Activated CD4-positive, alpha-beta T cell treated with anti-CD3 and anti-CD28 coated beads, Interleukin-2, amount 10 ng/mL, durations not matched to agents 7 days and 5 days (primary cell): ENCODE measurements at places on chromosomes 11 and 22.

- peak; percentile 72 for DNase-seq
Measured at GRCh38 chr11:36564376-36565030, 3.3 kb upstream of the RAG1 start.

- no peak for DNase-seq
Measured at GRCh38 chr22:47372111-47372581, 609.7 kb downstream of the TBC1D22A start.

DNA sequence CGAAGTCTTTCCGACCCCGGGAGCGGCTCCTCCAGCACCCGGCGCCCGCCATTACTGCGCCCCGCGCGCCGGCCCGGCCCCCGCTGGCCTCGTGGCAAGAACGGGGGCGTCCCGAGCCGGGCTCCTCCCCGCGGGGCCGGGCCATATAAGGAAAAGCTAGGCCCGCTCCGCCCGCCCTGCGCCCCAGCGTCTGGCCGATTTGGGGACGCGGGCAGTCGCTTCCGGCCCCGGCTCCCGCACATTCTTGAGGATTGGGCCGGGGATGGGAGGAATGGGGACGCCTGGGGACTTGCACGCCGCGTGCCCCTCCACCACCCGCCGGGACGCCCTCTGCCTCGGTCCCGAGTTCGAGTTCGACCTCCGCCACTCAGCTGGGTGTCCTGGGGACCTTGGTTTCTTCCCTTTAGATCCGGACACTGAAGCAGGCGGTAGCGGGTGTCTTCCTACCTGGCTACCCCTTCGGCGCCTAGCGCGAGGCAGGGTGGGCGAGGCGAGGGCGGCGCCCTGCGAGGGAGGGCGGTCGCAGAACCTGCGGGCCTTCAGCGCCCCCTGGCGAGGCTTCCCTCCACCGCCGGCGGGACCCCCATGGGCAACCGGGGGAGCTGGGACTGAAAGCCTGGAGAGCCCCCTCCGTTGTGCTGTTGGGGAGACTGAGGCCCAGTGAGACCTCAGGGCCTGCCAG lies 3.8 kb downstream of the SMTN start:
- DNase-seq, result peak; percentile 89

- peak; percentile 36 for DNase-seq
Measured at GRCh38 chr11:128956401-128957201, 13.9 kb upstream of the TP53AIP1 start.

DNA sequence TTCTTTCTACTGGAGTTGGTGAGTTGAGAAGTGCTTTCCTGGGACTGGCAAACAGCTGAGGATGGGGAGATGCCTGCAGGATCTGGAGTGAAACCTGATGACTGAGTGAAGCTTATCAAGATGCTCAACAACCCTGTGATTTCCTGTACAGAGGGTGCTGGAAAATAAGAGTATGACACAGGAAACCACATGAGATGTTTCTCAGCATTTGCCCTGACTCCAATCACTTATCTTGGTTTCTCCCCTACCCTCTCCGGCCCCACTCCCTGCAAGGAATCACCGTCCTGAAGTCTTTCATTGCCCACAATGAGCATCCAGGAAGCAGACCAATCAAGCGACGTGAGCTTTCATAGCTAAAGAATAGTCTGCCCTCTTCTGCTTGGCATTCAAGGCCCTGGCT lies at the start of gene MRGPRX2:
MRGPRX2 (minus strand) TSS at position 89 of the 400 bp plus-strand sequence. CDS start 4,315 bp downstream, outside the sequence.
- DNase-seq, result no peak

DNA sequence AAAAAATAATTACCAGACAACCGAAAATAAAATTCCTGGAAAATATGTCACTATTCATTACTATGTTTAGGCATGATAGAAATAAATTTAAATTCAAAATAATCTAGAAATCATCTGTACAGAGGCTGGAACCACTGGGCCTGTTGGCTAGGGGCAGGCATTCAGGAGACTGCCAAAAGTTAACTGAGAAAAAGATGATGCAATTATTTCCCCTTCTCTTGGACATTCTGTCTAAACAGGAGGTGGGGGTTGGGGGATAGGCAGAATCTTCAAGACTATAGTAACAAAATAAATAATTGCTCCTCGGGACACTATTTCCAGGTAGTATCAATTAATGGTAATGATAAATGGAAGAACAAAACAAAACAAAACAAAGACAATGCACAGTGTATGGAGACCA lies 14.1 kb downstream of the BTBD10 start:
- DNase-seq, result no peak

GRCh38 chr22:28443526-28443876 lies 236.1 kb downstream of the TTC28 start:
- peak; percentile 36 for DNase-seq

DNA sequence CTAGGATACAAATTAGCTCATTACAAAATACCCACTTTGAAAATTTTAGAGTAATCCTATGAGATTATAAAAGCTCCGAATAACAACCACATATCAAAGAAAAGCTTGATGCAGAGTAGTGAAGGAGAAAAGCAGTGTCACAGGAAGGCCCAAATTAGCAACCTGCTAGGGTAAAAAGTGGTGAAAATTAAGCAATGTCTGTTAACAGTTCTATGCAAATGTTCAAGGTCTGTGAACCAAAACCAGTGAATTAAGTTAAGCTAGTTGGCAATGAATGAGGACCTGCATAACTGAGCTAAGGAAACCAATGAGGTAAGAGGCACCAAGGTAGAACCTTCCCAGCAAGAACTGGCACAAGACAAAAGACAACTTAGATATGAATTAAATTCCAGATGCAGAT lies 29.6 kb downstream of the PRDM10 start:
- DNase-seq, result no peak

DNA sequence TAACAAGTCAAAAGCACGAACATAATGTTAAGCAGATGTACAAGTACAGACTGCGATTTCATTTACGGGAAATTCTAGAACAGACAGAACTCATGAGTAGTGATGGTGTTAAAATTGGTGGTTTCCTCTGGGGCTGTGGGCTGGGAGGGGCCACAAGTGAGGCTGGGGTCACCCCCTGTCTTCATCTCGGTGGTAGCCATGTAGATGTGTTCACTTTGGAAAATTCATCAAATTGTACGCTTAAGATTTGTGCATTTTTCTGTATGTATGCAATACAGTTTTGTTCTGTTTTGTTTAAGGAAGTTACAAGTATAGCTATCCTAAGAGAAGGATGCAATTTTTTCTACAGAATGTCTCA lies 504 bp upstream of the ASCC2 start:
- no peak for DNase-seq

DNA sequence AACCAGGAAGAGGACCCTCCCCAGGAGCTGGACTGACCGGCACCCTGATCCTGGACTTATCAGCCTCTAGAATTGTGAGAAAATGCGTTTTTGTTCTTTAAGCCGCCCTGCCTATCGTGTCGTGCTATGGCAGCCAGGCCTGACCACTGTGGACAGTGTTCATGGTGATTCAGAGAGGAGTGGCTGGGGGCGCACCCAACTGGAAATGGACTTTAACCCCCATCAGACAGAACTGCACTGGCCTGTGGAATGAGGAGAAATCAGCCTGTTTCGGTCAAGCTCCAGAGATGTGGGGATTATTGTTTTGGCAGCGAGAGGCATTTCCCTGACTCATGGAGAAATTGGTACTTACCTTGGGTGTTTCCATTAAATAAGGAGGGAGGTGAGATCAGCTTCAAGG lies 1437.8 kb downstream of the BRD1 start:
- DNase-seq, result no peak

DNA sequence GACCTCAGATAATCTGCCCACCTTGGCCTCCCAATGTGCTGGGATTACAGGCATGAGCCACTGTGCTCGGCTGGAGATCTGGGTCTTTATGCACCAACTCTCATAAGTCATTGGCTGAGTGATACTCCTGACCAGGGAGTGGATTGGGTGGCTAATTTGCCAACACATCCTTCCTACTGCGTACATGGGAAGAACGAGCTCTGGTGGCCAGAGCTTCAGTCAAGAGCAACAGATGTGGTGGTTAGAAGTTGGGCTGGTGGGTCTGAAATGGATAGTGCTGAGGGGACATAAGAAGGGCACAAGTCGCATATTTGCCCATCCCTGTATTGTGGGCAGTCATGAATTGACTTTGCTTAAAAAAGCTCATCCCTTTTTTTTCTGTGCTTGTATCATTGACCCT lies 74.1 kb upstream of the AMPD3 start:
- DNase-seq, result no peak

DNA sequence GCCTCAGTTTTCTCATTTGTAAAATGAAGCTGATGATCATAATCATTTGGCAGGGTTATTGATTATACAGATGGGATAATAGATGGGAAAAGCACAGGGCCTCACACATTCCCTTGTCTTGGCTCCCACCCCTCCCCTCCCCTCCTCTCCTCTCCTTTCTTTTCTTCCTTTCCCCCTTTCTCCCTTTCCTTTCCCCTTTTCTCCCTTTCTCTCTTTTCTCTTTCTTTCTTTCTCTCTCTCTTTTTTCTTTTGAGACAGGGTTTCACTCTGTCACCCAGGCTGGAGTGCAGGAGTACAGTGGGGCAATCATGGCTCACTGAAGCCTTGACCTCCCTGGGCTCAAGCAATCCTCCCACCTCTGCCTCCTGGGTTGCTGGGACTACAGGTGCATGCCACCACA lies 161.0 kb upstream of the NARS2 start:
- no peak for DNase-seq

GRCh38 chr11:9799886-9800285 lies 136.0 kb downstream of the SWAP70 start:
- DNase-seq, result no peak

DNA sequence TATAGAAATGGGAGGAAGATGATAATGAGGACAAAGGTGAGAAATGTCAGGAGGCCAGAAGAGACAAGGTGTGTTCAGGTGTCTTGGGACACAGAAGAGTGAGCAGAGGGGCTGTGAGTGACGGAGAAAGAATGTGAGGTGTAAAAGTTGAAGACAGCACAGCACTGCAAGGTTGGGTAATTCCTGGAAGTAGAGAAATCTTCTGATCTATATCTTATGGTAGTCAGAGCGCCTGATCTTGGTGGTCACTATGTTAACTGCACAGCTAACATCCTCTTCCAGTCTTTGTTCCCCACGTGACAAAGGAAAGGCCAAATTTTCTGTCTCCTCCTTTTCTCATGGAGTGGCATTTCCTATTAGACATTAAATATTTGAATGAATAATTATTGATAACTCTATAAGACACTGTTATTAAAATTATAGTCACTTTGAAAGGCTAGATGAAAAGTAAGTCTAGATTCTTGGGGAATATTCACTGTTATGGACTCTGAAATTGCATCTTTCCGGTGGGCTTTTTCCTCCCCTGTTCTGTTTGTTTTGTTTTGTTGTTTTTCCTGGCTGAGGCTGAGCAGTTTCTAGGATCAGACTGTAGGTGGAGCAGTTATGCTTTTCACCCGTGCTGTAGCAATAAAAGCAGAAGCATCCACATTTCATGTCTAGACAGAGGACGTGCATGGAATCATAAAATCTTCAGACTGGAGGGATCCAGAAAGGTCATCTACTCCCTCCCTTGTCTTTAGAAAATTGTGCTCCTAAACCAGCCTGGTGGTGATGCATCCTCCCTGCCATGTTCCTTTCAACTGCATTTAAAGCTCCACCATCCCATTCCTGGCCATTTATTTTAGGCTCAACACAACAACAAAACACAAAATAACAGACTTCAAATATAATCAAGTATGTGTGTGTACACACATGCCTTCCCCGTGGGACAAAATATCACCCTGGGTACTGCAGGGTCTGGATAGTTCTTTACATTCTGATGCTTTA lies 26.6 kb downstream of the SC5D start:
- peak; percentile 57 for DNase-seq

DNA sequence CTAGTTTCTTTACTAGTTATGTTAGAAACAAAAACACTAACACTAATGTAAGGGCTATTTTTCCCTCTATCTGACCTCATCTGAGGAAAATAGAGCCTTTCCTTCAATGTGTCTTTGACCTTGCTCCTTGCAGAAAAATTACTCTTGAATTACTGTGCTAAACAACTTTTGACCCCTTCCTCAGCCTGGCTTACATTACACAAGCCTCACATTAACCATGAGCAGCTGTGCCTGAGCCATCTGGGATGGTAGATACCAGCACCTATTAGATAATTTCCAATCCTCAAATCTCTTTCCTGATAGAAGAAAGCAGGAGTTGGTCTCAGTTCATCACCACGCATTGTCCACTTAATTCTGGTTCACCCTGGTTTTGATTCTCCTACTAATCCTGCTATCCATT lies 134.4 kb upstream of the NCAM1 start:
- no peak for DNase-seq

DNA sequence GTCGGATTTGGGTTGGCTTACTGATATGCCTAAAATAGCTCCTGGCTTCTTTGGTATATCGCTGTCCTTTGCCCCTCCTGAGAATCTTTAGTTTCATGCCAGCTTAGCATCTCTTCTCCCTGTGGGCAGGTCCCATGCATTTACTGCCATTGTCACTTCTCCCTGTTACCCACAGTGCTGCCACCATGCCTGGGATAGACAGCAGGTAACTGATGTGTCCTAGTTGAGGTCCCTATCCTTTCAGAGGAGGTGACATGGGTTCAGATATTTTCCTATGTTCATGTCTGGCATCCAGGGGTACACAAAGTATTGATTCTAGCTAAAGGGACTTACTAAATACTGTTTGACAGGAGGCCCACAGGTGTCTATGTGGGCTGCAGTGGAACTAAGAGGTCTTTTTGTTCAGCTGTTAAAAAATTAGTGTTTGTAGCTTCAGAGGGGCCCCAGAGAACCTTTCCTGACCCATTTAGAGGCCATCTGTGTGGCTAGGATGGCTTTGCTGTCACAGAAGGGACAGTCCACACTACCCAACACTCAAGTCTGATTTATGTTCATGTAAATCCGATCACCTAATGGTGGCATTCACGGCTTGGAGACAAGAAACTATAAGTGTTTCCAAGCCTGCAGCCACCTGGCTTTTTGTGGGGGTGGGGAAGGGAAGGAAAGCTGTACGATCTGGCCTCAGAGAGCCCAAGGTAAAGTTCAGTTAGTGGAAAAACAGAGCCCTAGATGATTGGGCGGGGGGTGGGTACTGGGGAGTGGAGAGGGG lies 8.5 kb downstream of the TIMP3 start:
- DNase-seq, result no peak

DNA sequence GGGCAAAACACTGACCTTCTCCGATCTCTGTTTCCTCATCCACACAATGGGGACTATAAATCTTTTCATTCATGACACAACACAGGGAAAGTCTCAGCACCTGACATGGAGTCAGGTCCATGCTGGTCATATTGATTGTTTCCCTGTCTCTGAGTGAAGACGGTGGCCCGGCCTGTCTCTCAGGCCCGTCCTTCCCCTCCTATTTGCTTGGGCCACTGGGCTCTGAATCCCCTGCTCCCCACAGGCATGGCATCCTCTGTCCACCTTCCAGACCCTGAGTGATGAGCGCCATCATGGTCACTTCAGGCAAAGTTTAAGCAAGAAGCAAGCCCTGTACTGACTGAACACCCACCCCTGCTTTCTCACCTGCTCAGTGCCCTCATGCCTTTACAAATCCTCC lies 113.3 kb upstream of the ALX4 start:
- no peak for DNase-seq

- no peak for DNase-seq
Measured at GRCh38 chr11:88909500-88909899, 156.3 kb downstream of the GRM5 start.

DNA sequence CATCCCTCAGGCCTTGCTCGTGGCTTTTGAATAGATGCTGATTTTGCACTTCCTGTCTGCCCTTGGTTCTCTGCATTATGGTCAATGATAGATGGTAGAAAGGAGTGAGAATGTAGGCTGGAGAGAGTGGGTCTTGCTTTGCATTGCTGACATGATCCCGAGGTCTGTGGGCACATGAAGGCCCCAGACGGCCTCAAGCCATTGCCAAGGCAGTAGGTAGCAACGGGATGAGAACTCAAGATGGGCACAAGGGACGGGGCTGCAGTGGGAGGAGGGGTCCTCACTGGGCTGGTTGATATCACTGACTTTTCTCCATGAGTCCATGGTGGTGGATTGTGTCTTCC lies 54.0 kb downstream of the GAB4 start:
- DNase-seq, result no peak

GRCh38 chr11:102406099-102406498 lies 46.5 kb downstream of the TMEM123 start:
- no peak for DNase-seq
